Gastrocnemius medialis (tissue), 4 donors: ENCODE measurements at places on chromosomes 5 and 9. TPM values are rescaled to one million over a fixed set of nuclear protein-coding genes. Genes with fewer than 3 reads are reported as not detected.
A peak's percentile ranks its signal among the peaks of the same experiment; 100 is the strongest.

SLC36A3 gene
- total RNA-seq: not detected

F12 gene
- total RNA-seq: not detected

PCDHGA2 gene
- 1.5 TPM for total RNA-seq

DNA sequence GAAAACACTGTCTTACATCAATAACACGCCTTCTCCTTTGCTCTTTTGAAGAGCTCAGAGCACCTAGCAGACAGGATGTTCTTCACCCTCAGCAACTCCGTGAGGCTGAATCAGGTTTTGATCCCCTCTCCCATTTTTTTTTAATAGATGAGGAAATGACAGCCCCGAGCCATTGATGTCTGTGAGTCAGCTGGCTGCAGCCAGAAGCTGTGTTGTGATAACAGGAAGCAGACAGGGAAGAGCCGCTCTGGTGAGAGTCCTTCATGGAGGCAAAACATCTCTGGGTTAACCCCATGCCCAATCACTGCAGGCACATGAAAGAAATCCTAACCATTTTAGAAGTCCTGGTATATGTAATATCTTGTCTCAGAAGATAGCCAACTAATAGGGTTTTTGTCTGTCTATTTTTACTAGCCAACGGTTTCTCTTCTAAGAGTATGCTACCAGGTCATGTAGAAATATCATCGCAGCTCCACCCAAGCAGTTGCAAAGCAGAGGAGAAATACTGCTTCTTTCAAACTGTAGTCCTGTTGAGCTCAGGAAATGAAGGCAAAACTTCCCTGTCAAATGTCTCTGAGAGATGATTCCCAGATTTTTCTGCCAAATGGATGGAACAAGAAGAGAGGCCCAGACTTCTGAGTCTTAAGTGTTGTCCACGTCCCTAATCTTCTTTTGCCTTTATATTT is 568.9 kb downstream of the CCDC171 start:
- no peaks in the 10 kb centered on the region for H3K27me3 ChIP-seq
- no peaks in the 10 kb centered on the region for H3K4me1 ChIP-seq
- H3K4me3 ChIP-seq: no peak overlapping the region
- no peak for DNase-seq

DNA sequence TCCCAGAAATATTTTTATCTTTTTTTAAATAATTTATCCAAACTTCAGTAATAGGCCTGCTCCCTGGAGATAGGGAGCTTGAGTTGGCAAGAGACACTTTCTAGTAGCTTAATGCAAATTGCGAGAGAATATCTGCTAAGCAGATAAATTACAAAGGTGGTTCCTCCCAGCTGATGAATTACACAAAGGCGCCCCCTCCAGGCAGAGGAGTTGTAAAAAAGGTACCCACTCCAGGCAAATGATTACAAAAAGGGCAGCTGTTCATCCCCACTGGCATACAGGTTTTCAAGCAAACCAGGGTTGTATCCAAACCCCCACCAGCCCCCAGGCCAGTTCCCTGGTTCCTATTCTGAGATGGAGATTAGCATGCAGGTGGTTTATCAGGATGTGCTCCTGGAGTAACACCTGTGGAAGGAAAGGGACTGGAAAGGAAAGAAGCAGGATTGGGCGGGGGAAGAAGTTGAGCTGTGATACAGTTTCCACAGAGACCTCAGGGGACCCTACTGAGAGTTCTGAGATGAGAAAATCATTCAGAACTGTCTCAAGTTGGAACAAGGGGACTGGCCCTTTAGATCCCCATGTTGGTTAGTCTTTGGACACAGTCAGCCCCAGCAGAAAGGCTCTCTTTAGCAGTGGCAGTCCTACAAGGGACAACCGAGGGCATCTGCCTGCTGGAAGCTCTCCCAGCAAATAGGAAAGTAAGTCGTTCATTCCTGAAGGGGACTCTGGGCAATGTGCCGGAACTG is 25.5 kb downstream of the ESM1 start:
- H3K4me3 ChIP-seq: no peak overlapping the region
- DNase-seq: no peak
- H3K4me1 ChIP-seq: no peaks in the 10 kb centered on the region
- no peaks in the 10 kb centered on the region for H3K27me3 ChIP-seq

GRCh38 chr5:111752426-111752965 is 4.5 kb downstream of the NREP start:
- DNase-seq: no peak
- H3K4me1 ChIP-seq: peaks cover 73% of the 10 kb centered on the region
- H3K27me3 ChIP-seq: no peaks in the 10 kb centered on the region
- H3K4me3 ChIP-seq: no peak overlapping the region
- no peak overlapping the region for H3K27ac ChIP-seq

- no peak overlapping the region for H3K4me3 ChIP-seq
- H3K36me3 ChIP-seq: no peaks in the 10 kb centered on the region
Measured at GRCh38 chr5:27252911-27253310, 214.5 kb upstream of the CDH9 start.

DNA sequence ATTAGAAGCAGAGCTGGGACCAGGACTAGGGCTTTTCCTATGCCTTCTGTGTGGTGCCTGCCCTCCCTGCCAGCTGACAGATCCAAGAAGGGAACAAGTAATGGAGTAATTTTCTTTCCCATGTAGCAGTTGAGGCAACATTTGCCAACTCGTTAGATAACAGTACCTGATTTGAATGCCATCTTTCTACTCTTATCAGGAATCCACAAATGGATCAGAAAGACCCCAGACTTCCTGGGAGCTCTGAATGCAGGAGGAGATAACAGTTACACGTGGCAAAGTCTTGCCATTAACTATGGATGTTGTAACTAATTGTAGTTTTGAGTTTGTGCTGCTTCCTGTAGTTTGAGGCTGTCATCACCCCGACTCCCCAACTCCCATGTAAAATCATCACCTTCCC is 39.2 kb downstream of the RCL1 start:
- DNase-seq: no peak
- H3K27me3 ChIP-seq: no peaks in the 10 kb centered on the region
- H3K4me1 ChIP-seq: peaks cover 34% of the 10 kb centered on the region
- no peaks in the 10 kb centered on the region for H3K36me3 ChIP-seq
- no peak overlapping the region for H3K4me3 ChIP-seq

DNA sequence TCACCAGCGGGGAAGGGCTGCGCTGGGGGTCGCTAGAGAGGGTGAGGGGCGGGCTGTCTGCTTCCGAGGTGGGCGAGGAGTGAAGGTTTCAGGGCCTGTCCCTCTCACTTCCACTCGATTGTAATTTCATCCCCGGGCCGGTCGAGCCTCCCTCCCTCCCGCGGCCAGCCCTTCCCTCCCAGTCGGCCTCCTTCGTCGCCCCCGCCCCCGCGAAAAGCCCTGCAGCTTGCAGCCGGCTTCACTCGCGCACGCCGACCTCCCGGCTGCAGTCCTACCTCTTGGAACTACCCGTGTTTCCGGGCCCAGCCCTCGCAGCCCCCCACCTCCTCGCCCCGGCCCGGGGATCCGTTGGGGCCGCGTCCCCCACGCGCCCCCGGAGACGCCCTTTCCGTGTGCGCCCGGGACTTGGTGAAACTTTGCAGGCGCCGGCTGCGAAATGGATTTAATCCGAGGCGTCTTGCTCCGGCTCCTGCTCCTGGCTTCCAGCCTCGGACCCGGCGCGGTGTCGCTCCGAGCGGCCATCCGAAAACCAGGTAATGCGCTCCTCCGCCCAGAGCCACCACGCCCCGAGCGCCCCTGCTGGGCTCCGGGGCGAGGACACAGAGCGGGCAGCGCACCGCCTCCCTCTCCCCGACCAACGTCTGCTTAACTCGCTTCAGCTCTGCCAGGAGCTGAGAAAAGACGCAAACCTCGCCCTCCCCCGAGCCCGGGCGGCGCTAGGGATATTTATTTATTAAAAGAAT is at the start of gene EGFLAM:
Gene EGFLAM (plus strand): TSS at position 241 of the 743 bp plus-strand sequence. CDS start 196 bp downstream, at position 437.
- H3K36me3 ChIP-seq: no peaks in the 10 kb centered on the region
- peaks cover 56% of the 10 kb centered on the region for H3K27me3 ChIP-seq
- H3K4me3 ChIP-seq: peak within 1 kb of the TSS; percentile 79
- peak within 1 kb of the TSS; percentile 70 for H3K27ac ChIP-seq

GRCh38 chr5:30693326-30693725 is 500.2 kb upstream of the CDH6 start:
- no peaks in the 10 kb centered on the region for H3K27me3 ChIP-seq
- no peaks in the 10 kb centered on the region for H3K36me3 ChIP-seq

DNA sequence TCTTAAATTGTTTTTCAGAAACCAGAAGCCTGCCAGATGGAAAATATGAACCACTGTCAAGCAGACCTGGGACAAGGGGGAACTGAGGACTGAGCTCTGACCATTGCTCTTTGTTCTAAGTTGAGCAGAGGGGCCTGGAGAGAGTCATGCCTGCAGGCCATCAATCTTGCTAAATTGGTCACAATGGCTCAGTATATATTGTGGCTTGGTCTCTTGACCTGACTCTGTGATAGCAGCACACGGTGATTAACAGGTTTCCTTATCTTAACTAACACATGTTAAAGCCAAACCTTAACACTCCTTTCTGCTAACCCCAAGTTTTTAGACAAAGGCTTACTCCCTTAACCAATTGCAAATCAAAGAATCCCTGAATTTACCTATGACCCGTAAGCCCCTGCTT is 1281.2 kb upstream of the NUDT12 start:
- H3K36me3 ChIP-seq: no peaks in the 10 kb centered on the region
- no peak overlapping the region for H3K27ac ChIP-seq
- no peaks in the 10 kb centered on the region for H3K4me1 ChIP-seq
- no peak for DNase-seq

- no peak for DNase-seq
- H3K4me1 ChIP-seq: peaks cover 24% of the 10 kb centered on the region
Measured at GRCh38 chr5:68217047-68217355, 1.4 kb downstream of the PIK3R1 start.

GRCh38 chr5:195401-196160 is 4.3 kb downstream of the LRRC14B start:
- H3K36me3 ChIP-seq: no peaks in the 10 kb centered on the region
- no peak for DNase-seq
- peak overlapping the region; percentile 95 for H3K27ac ChIP-seq
- no peaks in the 10 kb centered on the region for H3K27me3 ChIP-seq
- H3K4me1 ChIP-seq: peaks cover 56% of the 10 kb centered on the region

DNA sequence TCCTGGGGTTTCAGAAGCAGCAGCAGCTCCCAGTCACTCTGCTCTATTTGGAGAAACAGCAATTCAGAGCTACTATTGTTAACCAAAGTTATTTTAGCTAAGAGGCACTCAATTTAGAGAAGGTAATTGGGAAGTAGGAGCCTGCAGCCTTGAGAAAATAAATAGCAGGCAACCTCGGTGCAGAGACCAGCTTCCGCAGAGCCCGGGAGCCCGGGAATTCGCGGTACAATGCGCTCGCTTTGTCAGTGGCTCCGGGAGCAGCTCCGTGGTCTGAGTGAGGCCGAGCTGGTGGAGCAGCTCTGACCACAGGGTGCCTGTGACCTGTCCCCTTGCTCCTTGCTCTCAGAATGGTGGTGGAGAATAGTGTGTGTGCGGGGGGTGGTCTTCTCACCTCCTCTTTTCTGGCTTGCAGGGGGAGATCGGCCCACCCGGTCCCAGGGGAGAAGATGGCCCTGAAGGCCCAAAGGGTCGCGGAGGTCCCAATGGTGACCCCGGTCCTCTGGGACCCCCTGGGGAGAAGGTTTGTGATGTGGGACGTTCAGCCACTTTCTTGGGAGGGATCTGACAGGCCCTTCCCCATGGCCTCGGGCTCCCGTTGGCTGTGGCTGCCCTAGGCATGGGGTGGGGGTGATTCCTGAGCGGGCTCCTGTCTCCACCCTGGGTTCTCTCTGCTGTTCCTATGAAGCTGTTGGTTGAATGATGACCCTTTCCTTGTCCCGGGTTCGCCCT is 95.9 kb upstream of the FCN2 start:
- H3K4me1 ChIP-seq: no peaks in the 10 kb centered on the region
- H3K36me3 ChIP-seq: no peaks in the 10 kb centered on the region
- H3K4me3 ChIP-seq: no peak overlapping the region
- no peaks in the 10 kb centered on the region for H3K27me3 ChIP-seq

GRCh38 chr9:89444274-89444673 is 53.6 kb downstream of the SEMA4D start:
- H3K36me3 ChIP-seq: no peaks in the 10 kb centered on the region
- H3K27me3 ChIP-seq: no peaks in the 10 kb centered on the region
- no peak for DNase-seq
- H3K27ac ChIP-seq: no peak overlapping the region

DNA sequence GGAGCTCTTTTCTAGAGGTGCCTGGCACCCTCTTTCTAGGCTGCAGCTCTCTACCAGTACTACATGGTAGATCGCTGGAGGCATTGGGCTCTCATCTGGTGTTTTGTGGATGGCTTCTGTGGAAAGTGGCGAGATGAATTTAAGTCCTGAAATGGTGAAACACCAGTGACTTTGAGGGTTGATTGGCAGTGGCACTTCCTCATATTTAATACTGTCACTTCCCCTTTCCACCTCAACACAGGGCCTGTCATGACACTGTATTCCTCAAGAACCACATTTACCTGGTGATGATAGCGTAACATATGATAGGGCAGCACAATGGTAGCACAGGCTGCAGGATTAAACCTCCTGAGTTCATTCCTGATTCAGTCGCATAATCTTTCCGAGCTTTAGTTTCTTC is 132.1 kb downstream of the KDM4C start:
- no peaks in the 10 kb centered on the region for H3K4me1 ChIP-seq
- H3K4me3 ChIP-seq: no peak overlapping the region
- H3K27me3 ChIP-seq: no peaks in the 10 kb centered on the region
- H3K36me3 ChIP-seq: no peaks in the 10 kb centered on the region
- no peak overlapping the region for H3K27ac ChIP-seq
- DNase-seq: no peak

- no peak for DNase-seq
- H3K36me3 ChIP-seq: no peaks in the 10 kb centered on the region
- no peaks in the 10 kb centered on the region for H3K4me1 ChIP-seq
Measured at GRCh38 chr5:146940295-146940694, 61.7 kb upstream of the PPP2R2B start.
